EL (cell line): ENCODE measurements at places on chromosomes 5 and 9.

GRCh38 chr5:43854697-43855292, 251.8 kb downstream of the NNT start:
- DNase-seq, result no peak

GRCh38 chr9:118992813-118993794, 376.1 kb downstream of the BRINP1 start:
- DNase-seq, result no peak

- DNase-seq, result no peak
Measured at GRCh38 chr5:82734347-82734746, 342.8 kb downstream of the TMEM167A start.

- DNase-seq, result no peak
Measured at GRCh38 chr9:136688274-136689107, 1.2 kb upstream of the AGPAT2 start.

- no peak for DNase-seq
Measured at GRCh38 chr5:7391215-7391614, 4.7 kb upstream of the ADCY2 start.

GRCh38 chr9:16391369-16391768, 479.1 kb downstream of the BNC2 start:
- no peak for DNase-seq

DNA sequence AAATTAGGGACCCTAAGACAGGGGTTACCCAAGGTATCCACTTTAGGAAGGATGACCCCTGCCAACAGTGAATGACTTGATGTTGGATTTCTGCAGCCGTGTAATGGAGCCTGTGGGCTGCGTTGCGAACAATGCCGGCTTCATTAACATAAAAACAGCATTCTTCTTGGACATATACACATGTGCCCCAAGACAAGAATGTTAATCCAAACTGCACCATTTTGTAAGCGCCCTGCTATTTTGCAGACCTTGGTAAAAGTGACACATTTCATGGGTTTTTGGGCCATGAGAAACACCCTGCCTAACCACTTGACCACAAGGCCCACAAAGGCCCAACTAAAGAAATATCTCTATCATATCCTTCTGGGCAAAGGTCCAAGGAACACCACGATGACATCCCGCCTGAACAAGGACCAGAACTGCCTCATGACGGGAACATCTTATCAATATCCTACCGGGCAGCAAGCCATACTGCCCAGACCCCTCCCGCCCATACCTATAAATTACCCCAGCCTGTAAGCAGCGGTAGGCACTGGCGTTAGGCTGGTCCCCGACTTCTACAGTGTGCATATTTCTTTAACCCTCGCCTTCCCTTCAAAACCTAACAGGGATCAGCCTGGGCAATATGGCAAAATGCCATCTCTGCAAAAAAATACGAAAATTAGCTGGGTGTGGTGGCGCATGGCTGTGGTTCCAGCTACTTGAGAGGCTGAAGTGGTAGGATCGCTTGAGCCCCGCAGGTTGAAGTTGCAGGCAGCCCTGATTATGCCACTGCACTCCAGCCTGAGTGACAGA, 9.7 kb upstream of the PDCD1LG2 start:
- DNase-seq, result peak; percentile 36
